Activated CD4-positive, CD25-positive, alpha-beta regulatory T cell treated with anti-CD3 and anti-CD28 coated beads, Interleukin-2, amount 50 U/mL, for 72 hours (primary cell): ENCODE measurements at places on chromosomes 16 and 17.

DNA sequence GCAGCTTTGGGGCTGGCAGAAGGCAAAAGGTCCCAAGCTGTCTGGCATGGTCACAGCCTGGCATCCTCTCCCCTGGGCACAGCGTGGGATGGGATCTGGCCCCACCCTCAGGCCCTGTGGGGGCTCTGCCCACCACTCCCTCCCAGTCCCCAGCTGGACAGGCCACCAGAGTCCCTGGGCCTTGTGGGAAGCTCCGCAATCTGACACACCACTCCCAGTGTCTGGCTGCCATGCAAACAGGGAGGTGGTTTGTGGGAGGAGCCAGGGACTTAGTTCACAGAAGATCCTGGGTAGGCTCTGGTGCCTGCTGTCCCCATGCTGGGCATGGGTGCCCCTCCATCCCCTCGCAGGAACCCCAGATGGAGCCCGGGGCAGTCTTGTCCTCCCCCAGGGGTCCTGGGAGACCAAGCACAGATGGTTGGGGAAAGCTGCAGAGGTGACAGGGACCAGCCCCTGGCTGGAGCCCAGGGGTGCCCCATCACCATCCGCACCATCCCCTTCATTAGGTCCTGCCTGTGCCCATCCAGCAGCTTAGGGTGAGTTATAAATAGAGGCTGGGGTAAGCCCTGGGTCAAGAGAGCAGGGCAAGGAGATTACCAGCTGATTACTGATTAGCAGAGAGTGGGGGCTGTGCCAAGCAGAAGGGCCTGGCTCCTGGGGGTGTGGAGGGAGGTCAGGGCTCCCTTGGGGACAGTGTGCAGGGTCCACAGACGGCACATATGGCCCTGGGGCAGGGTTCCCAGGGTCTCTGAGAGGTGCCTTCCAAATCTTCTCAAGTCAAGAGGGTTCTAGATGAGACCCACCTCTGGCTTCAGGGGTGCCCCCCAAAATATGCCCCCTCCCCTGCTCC is 6.2 kb downstream of the FSCN2 start:
- DNase-seq, result no peak

DNA sequence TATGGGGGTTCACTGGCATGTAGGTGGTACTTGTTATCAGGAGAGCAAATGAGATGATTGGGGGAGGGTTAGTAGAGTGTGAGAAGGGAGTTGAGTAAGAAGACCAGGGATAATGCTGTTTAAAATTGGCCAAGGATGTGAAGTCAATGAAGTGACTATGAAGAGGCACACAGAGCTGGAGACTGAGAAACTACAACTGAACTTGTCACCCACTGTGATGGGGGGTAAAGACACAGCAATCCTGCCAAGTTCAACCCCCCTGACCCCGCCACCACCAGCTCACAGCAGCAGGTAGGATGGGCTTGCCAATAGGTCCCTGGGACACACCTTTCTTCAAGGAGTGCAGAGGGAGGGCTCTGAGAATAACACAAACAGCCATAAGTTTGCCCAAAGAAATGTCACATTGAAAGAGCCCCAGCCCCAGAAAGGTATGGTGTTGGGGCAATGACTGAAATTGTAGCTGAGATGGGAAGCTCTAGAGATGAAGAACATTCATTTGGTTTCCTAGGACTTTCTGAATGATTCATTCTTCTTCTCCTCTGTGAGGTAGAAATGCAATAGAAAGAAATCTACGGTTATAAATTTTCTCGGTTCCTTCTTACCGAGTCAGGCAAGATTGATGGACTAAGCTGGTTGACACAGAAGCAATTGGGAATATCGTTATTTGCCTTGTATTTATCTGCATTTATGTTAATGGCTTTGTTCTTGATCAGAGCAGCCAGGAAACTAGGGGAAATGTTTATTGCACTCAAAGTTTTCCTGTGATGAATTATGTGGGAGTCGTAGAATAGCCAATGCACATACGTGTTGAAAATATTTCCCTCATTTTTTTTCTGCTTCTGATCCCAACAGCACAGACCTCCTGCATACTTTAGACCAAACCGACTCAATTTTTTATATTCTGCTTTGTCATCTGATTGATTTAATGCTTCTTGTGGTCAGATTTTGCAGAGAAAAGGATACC is 595.2 kb upstream of the CDH11 start:
- DNase-seq, result no peak

- DNase-seq, result no peak
These were observed 853.8 kb downstream of the CDH8 start for GRCh38 chr16:61182391-61182790.

- no peak for DNase-seq
These were observed 27.2 kb downstream of the RPH3AL start for GRCh38 chr17:325270-326009.

DNA sequence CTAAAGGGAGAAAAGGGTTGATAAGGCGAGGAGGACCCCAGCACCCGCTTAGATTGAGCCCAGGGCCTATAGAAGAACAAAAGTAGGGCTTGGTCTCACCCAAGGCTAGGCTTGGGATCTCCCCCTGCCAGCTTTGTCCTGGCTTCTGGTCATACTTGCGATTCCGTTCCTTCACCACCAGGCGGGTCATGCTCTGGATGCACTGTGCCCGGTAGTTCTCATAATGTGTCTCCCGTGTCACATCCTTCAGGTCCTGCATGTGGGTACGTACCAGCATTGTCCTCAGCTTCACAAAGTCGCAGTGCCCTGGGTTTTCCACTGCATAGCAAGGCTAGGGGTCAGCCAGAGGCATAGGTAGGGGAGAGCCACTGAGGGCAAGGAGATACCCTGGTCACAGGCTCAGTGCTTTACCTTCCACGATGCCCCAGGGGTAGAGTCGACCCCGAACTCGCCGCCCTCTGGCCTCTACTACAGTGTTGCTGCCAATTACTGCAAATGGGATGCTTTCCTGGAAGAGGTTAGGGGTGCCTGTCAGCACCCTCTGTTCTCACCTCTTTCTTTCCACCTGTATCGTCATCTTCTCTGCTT is 6.5 kb upstream of the MTMR4 start:
- DNase-seq, result no peak

GRCh38 chr16:65254144-65254543 is 132.3 kb upstream of the CDH11 start:
- DNase-seq, result no peak

- no peak for DNase-seq
These were observed 13.8 kb downstream of the PKD1 start for GRCh38 chr16:2121853-2122252.

DNA sequence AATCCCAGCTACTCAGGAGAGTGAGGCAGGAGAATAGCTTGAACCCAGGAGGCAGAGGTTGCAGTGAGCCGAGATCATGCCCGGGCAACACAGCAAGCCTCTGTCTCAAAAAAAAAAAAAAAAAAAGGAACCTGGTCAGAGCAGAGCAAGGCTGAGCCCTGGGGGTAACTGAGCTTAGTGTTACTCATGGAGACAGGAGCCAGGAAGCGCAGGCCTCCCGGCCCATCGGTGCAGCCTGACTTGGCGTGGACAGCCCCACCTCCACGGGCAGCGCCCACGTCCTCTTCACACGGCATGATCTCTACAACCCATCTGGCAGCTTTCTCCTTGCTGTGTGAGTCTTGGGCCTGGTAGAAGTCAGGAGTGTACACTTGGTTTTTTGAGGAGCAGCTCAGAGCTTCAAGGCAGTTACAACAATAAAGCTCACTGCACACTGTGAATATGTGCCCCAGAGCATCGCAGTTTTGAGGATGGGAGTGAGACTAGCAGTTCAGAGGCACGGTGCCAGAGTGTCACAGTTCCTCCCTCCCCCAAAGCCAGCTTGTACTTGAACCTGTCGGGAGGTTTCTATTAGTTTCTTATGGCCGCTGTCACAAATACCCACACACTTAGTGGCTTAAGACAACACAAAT is 129.9 kb downstream of the RAP1GAP2 start:
- DNase-seq, result no peak

DNA sequence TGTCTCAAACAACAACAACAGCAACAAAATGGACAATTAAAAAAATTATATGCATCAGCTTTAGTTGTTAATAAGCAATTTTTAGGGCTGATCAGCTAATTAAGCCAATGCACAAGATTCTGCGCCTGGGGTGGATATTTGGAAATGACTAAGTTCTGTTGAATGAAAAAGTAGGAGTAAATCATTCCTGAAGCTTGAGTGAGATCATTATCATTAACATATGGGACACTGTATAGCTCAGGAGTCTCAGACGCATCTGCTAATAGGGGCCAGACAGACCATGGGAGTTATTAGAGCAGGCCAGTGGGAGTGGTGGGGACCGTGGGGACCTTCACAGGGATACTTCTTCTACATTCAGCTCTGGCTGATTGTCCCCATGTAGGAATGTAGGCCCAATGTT is 22.8 kb downstream of the IRX5 start:
- DNase-seq, result no peak

GRCh38 chr16:4706871-4707270 is 13.5 kb downstream of the NUDT16L1 start:
- DNase-seq, result no peak

DNA sequence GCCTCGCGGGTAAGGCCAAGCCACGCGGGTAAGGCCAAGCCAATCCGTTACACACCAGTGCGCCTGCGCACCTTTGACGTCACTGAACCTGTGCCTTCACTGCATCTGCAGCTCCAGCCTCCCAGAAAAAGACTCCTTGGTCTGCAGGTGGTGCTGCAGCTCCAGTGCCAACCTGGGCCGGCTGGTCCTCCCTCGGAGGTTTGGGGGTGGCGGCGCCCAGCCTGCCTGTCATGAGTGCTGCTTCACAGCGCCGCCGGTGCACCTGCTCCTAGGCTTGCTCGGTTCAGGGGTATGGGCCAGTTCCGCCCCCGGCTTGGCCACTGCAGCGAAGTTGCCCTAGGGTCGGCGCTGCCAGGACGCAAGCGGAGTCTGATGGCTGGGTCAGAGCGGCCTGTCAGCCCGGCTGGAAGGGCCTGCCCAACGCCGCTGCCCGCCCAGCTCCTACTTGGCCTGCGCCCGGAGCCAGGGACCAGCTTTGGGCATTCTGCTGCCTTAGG is 146.6 kb downstream of the USP22 start:
- DNase-seq, result peak; percentile 63

- no peak for DNase-seq
These were observed 5.4 kb upstream of the STAC2 start for GRCh38 chr17:39231091-39231561.

- no peak for DNase-seq
These were observed 41.6 kb downstream of the SPAG9 start for GRCh38 chr17:51079049-51079448.

- DNase-seq, result no peak
These were observed 333.2 kb downstream of the SLC39A11 start for GRCh38 chr17:72759301-72759700.

DNA sequence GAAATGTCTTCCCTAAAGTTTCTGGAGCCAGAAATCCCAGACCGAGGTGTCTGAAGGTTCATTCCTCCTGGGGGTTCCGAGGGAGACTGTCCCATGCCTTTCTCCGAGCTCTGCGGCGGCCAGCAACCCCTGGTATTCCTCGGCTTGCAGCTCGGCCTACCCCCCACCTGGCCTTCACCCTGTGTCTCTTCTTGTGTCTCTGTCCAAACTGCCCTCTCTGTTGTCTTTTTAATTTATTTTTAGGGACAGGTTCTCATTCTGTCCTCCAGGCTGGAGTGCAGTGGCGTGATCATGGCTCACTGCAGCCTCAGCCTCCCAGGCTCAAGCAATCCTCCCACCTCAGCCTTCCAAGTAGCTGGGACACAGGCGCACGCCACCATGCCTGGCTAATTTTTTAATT is 211.7 kb downstream of the SEC14L1 start:
- DNase-seq, result no peak

DNA sequence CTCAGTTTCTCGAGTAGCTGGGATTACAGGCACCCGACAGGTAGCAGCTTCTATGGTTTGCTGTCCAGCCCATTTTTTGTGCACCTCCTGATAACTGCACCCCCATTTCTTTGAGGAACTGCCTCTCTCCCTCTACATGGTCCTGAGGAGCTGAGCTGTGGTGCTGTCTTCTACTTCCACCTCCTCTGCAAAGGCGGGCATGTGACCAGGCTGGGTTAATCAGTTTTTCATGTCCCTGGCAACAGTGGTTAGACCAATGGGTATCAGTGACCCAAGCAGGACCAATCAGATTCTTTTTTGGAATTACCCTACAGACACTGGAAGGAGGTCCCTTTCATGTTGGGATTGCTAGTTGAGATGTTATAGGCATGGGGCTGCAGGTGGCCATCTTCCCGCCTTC is 41.3 kb downstream of the TBX21 start:
- DNase-seq, result no peak

- DNase-seq, result no peak
These were observed 89.3 kb upstream of the CDYL2 start for GRCh38 chr16:80893686-80894085.

DNA sequence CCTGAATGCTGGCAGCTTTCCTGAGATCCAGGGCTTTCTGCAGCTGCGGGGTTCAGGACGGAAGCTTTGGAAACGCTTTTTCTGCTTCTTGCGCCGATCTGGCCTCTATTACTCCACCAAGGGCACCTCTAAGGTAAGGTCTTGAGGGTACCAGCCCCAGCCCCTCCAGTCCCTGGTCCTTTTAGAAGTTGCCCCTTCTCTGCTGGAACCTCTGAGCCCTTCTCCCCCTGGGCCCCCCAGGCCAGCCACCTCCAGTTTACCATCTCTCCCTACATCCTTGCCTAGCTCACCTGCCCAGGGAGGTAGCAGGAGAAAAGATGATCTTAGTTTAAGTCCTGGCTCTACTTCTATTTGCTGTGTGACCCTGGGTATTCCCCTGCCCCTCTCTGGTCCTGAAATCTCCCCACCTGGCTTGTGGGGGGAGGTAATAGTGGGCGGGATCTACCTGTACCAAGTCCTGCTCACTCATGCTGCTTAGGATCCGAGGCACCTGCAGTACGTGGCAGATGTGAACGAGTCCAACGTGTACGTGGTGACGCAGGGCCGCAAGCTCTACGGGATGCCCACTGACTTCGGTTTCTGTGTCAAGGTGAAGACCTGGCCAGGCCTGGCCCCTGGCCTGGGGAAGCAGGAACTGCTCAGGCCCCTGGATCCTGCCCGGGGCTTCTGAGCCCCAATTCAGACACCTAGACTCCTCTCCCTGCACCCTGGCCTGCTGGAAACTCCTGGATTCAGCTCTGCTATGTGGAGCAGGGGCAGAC is 6.5 kb downstream of the GRB7 start:
- DNase-seq, result no peak

GRCh38 chr16:4133897-4134372 is 17.7 kb upstream of the ADCY9 start:
- DNase-seq, result no peak

GRCh38 chr16:78762222-78762621 is 662.8 kb downstream of the WWOX start:
- no peak for DNase-seq

GRCh38 chr16:77509796-77510195 is 75.0 kb upstream of the ADAMTS18 start:
- no peak for DNase-seq

GRCh38 chr17:74713171-74713755 is 540 bp upstream of the CD300LF start:
- DNase-seq, result no peak
